ENCODE measurements at places on chromosomes 4 and X. TPM values are rescaled to one million over a fixed set of nuclear protein-coding genes. Genes with fewer than 3 reads are reported as not detected.

GRCh38 chr4:77453911-77454310, 151.7 kb upstream of the CXCL13 start:
- no peaks in the 10 kb centered on the region for H3K36me3 ChIP-seq
- H3K4me1 ChIP-seq = no peaks in the 10 kb centered on the region
- no peak overlapping the region for H3K27ac ChIP-seq
- peaks cover 3% of the 10 kb centered on the region for H3K27me3 ChIP-seq
- DNase-seq = no peak

ELK1 gene
- 32.3 TPM for total RNA-seq

CD38 gene
- total RNA-seq = 1.4 TPM

HSD17B13 gene
- total RNA-seq = 1.5 TPM

All from naive thymus-derived CD8-positive, alpha-beta T cell (primary cell).